Stimulated activated CD8-positive, alpha-beta memory T cell treated with anti-CD3 and anti-CD28 coated beads, Interleukin-12 subunit alpha, Interleukin-12 subunit beta, amount 100 ng/mL, for 1 hour (primary cell): ENCODE measurements at places on chromosomes 7 and 10.

- DNase-seq, result no peak
Observed at GRCh38 chr7:111527545-111527944, 34.7 kb downstream of the IMMP2L start.

- DNase-seq, result no peak
Observed at GRCh38 chr10:24128066-24128730, 80.7 kb upstream of the KIAA1217 start.

- no peak for DNase-seq
Observed at GRCh38 chr10:13092291-13093102, 7.5 kb upstream of the OPTN start.

DNA sequence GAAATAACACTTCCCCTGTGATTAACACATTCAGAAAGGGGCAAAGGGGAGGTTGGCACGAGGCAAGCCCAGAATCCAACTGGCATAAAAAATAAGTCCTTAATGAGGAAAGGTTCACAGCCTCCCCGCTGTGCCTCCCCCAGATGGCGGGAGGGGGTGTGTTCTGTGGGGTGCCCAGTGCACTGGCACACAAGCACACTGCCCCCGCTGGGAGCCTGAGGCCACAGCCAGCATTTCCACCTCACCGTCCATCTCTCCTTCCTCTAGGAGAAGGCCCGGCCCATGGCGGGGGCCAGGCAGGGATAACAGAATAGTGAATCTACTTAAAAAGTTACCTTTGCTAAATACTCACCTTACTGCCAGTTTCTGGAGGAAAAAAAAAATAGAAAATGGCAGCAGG, 43.2 kb downstream of the PRKAG2 start:
- DNase-seq, result no peak

DNA sequence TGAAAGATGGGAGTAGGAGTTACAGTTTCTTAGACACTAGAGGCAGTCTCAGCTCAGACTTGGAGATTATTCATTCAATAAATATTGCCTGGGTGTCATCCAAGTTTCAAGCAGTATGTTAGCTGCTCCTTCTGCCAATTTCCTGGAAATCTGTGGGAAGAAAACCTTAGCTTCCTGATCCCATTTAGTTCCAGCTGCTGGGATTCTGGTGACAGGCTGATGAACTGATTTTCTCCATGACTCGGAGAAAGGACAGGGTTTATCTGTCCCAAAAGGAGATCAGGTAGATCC, 95.8 kb downstream of the CLEC2L start:
- DNase-seq, result no peak

- no peak for DNase-seq
Observed at GRCh38 chr7:102400360-102400759, 4.2 kb downstream of the PRKRIP1 start.

DNA sequence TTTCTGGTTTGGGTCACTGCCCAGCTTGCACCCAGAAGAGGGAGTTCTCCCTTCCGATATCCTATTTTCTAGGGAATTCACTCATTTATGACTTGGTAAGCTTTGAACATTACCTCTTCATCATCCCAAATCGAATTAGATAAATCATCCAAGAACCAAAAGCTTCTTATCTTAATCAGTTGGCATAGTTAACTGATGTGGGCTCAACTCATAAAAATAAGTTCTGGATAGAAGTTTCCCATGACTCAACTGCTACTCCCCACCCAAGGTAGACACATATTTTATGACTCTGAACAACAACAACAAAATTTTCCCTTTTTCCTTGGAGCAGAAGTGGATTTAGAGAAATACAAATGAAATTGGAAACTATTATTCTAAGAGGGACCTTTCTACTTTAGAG, 102.9 kb upstream of the CCDC6 start:
- no peak for DNase-seq

GRCh38 chr7:139777133-139777891, 486 bp downstream of the HIPK2 start:
- DNase-seq, result no peak

- DNase-seq, result no peak
Observed at GRCh38 chr7:130881091-130881798, 147.2 kb upstream of the KLF14 start.

DNA sequence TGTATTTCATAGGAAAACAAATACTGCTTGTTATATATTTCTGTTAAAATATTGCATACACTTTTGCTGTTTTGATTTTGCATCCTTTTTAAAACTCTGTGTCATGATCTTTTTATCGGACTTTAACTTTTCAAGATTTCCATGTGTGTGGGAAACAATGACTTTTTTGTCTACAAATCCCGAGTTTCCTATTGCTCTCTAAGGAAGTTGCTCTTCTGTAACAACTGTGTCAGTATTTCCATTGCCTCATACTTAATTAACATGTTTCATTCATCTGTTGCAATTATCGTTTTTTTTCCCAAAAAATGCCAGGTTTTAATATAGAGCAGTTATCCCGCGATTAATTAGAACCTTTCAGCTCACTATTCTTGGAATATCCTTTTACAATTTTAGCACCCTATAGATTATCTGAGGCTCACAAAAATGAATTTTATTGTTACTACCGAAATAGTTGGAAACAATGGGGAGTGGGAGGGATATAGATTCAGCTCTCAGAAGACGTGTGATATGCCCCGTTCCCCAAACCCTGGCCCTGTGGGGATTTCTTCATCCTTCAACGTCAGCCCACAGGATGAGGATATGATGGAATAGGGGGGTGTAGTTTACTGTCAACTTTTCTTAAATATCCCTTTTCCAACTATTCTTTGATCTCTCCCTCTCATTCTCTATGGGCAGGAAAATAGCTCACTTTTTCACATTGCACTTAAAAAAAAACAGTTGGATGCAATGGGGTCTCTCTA, 297.6 kb upstream of the IGFBP3 start:
- DNase-seq, result no peak

DNA sequence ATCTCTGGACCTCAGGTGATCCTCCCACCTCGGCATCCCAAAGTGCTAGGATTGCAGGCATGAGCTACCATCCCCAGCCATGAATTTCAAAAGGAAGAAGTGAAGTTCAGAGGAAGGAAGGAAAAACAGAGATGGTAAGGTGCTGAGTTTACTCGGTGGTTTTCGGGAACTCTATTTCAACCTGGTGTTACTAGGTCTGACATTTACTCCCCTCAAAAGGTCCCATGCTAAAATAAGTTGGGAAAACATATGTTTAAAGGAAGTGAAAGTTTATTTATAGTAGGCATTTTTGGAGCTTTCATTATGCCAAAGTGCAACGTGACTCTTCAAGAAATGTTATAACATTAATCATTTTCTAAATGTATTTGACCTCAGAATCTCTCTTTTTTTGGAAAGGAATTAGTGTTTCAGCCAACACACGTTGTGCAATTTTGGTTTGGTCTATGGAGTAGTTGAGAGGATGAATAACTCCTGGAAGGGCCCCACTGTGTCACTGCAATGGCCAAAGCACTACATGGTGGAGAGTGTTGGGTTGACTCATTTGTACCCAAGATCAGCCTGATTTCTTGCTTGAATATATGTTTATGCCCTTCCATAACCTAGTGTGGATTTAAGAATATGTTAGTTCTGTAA, 114.7 kb upstream of the FAM171A1 start:
- DNase-seq, result no peak

DNA sequence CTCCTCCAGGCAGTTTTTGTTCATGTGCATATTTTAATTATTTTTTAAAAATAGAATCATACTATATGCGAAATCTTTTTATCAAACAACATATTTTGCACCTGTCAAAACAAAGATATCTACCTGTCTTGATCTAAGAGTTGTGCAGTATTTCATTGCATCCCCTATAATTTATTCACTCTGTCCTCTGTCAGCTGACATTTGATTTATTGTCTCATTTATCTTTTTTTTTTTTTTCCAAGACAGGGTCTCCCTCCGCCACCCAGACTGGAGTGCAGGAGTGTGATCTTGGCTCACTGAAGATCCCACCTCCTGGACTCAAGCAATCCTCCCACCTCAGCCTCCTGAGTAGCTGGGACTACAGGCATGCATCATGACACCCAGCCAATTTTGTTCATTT, 49.0 kb downstream of the PRLHR start:
- no peak for DNase-seq
